Activated T-cell treated with anti-CD3 and anti-CD28 coated beads, Interleukin-2, amount 50 U/mL, for 72 hours (primary cell): ENCODE measurements at places on chromosomes 7 and 10. TPM values are rescaled to one million over a fixed set of nuclear protein-coding genes. Genes with fewer than 3 reads are reported as not detected.

Gene HHEX
- total RNA-seq: 0.67 TPM

Gene PNLIPRP3
- total RNA-seq: not detected

Gene SPDYE2
- total RNA-seq: not detected

Gene FZD8
- 0.35 TPM for total RNA-seq

Gene FKBP9
- total RNA-seq: 0.84 TPM

Gene ELOVL3
- 0.24 TPM for total RNA-seq

Gene SPDYE9
- total RNA-seq: not detected

Gene GPR146
- 2.7 TPM for total RNA-seq

Gene GRID1
- total RNA-seq: not detected

DNA sequence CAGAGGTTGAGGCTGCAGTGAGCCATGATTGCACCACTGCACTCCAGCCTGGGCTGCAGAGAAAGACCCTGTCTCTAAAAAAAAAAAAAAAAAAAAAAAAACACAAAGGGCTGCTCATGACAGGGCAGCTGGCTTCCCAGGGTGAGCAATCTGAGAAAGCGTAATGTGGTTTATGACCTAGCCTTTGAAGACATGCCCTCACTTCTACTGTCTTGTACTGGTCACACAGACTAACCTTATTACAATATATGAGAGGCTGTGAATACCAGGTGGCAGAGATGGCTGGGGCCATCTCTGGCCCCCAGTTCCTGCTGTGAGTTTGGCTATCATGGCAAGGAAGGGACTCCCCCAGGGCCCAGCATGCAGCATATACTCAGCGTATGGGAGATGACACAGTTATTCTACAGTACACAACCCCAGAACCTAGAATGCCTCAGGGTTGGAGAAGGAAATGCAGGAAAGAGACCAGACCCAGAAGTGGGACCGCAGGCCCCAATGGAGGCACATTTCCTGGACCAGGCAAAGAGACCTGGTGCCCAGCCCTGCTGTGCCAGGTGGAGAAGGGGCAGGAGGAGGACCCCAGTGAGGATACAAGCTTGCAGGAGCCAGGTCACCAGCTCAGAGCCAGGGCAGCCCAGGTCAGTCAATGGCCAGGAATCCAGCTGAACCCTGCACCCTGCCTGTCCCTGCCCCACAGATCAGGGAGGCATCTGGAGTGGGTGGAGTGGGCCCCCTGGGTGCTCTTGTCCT lies 26.3 kb downstream of the NPTX2 start:
- no peak for DNase-seq

DNA sequence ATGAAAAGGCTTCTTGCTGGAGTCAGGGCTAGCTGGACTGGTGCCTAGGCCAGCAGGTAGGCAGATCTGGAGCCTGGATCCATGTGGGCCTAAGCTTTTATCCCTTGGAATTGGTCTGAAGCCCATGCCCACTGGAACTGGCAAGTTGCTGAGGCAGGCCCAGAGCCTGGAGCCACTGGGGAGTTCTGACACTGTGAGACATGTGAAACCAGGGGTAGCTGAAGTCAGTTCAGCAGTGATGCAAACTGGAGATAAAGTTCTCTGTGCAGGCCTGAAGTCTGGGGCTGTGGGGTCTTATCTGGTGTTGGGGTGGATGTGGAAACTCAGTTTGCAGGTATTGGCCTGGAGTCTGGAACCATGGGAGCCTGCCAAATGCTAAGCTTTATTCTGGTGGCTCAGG lies 9.7 kb upstream of the THSD7A start:
- DNase-seq: no peak

DNA sequence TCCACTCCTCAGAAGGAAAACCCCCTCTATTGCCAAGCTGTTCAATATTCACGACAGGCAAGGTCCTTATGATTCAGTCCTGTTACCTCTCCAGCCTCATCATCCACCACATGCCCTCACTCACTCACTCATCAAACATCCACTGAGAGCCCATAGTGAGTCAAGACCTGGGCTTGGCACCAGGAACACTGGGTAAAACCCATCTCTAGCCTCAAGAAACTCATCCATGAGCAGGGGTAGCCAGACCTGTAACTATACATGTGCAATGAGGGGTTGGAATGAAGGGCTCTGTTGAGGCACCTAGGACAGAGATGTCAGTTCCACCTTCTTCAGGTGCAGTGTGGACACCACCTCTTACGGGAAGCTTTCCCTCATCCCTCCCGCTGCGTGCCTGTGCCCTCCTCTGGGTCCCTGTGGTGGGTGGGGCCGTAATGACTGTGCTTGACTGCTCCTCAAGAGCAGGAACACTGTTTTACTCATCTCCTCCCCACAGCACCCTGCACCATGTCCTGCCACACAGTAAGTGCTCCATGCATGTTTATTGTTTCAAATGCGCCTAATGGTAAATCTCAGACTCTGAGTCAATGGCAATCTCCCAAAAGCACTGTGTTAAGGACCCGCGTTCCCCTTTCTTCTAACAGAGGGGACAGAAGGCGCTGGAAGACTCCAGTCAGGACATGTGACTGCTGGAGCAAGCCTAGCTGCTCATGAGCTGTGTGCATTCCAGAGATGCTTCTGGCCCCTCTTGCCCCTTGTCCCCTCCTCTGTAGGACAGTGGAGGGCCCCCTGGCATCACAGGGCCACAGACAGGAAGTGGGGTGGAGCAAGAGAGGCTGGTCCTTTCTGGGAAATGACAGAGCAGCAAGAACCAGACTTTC lies 95.4 kb downstream of the HIPK2 start:
- DNase-seq: peak; percentile 82

DNA sequence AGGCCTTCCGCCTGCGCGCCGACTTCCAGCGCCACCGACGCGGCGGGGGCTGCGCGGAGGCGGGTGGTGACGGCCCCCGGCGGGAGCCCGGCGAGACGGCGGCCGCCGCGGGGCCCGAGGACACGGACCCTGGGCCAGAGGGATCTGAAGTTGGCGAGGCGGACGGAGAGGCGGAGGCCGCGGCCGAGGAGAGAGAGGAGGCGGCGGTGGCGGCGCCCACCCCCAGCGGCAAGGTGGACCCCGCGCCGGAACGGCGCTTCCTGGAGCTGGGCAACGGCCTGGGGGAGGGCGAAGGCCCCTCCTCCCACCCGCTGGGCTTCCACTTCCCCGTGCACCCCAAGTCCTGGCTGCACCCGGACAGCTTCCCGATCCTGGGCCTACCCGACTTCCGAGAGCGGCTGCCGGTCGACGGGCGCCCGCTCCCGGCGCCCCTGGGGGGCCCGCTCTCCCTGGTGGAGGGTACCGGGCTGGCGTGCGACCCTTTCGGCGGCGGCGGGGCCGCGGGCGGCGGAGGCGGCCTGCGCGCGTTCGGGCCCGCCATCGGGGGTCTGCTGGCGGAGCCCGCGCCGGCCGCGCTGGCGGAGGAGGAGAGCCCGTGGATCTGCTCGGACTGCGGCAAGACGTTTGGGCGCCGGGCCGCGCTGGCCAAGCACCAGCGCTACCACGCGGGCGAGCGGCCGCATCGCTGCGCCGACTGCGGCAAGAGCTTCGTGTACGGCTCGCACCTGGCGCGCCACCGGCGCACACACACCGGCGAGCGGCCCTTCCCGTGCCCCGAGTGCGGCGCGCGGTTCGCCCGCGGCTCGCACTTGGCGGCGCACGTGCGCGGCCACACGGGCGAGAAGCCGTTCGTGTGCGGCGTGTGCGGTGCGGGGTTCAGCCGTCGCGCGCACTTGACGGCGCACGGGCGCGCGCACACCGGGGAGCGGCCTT lies 16.2 kb downstream of the ZNF316 start:
- DNase-seq: no peak

DNA sequence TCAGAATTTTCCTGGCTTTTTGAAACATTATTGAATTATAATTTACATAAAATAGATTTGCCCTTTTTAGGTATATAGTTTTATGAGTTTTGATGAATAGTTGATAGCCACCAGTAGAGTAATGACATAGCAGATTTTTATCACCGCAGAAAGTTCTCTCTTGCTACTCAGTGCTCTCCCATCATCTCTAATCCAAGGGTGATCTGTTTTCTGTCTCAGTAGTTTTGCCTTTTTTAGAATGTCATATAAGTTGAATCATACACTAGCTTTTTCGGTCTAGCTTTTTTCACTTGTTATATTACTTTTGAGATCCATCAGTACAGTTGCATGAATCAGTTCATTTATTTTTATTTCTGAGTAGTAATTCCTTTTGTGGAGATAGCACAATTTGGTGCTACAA lies 17.9 kb downstream of the RSBN1L start:
- no peak for DNase-seq

GRCh38 chr10:78518224-78518623 lies 484.6 kb downstream of the RPS24 start:
- no peak for DNase-seq

- no peak for DNase-seq
Observed at GRCh38 chr10:22854935-22855421, 72.9 kb upstream of the ARMC3 start.

DNA sequence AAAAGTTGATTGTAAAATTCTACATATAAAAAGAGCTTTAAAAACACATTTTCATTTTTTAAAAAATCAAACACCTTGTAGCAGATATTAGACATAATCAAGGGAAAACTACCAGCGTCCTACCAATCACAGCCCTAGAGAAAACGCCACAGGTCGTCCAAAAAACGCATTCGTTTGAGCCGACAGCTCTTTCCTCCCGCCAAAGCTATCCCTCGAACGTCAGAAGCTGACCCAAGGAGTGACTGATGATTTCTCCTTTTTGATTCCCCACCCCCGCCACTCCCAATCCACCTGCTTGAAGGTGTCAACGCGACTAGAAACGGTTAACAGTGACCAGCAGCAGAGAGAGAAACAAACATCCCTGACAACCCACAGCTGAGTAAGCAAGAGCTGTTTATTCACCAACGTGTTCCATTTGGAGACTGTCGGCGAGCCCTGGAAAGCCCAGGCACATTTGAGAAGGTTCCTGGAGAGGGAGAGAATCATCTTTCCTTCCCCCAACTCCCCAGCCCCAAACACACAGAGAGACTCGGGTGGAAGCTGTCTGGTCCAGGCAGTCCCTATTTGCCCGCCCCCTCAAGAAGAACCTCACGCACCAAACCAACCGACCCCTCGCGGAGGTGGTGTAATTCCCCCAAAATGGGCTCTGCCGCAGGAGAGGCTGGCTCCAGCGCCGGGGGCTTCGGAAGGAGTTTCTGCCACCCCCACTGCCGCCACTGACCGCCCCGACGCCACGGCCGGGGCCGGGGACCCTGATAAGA lies 622 bp downstream of the CPEB3 start:
- DNase-seq: no peak

- DNase-seq: no peak
Observed at GRCh38 chr10:91290607-91291006, 70.1 kb downstream of the PCGF5 start.

GRCh38 chr10:33248638-33249037 lies 85.8 kb downstream of the NRP1 start:
- peak; percentile 42 for DNase-seq

DNA sequence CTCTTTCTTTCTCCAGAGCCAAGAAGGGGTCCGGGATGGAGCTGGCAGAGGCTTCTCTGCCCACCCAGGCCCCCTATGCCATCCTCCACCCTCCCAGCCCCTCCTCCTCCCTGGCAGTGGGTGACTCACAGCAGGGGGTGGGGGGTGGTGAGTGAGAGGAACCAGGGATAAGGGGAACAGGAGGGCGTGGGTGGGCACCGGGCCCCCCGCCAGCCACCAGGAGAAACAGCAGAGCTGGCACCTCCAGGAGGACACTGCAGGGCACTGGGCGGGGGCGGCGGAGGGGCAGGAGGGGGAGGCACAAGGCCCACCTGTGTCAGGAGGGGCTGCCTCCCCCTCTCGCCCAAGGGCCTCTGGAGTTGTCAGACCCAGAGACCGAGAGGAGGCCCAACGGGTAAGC lies 56.0 kb downstream of the CAMK2B start:
- no peak for DNase-seq

DNA sequence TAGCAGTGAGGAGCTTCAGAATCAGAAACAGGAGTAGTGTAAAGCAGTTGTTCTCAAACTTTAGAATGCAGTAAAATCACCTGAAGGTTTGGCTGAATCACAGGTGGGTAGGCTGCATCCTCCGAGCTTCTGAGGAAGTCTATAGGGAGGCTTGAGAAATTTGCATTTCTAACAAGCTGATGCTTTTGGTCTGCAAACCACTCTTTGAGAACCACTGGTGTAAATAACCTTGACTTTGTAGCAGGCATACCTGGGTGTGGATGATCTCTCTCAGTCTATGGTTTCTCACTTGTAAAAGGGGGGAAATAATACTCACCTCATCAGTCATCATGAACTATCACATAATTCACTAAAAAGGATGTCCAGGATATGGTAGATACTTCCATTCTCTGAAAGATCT lies 118.1 kb downstream of the SRI start:
- DNase-seq: peak; percentile 25

DNA sequence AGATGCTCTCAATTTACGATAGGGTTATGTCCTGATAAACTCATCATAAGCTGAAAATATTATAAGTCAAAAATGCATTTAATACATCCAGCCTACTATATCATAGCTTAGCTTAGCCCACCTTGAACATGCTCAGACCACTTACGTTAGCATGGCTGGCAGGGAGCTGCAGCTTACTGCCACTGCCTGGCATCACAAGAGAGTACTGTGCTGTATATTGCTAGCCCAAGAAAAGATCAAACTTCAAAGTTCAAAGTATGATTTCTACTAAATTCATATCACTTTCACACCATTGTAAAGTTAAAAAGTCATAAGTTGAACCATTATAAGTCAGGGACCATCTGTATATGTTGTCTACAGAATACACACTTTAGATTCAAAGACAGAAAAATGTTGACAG lies 91.6 kb downstream of the HYCC1 start:
- no peak for DNase-seq

- DNase-seq: no peak
Observed at GRCh38 chr10:117455346-117455745, 80.1 kb upstream of the PDZD8 start.

DNA sequence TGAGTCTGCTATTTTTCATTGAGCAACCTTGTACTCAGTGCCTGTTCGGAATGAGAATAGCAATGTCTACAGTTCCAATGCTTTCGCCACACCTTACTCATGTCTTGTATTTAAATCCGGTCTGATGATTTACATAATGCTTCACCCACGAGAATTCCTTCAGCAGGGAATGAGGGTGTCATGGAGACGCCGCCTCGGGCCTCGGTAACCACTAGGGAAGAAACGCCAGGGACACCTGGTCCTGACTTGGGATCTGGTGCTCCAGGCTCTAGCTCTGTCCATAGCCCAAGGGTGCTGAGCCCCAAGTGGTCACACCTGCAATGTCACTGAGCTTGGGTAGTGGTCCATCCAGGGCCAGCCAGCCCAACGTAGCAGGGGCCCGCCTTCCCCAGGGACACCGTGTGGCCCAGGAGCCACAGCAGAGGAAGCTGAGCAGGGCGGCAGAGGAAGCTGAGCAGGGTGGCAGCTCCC lies 37.4 kb downstream of the PRKAG2 start:
- no peak for DNase-seq

DNA sequence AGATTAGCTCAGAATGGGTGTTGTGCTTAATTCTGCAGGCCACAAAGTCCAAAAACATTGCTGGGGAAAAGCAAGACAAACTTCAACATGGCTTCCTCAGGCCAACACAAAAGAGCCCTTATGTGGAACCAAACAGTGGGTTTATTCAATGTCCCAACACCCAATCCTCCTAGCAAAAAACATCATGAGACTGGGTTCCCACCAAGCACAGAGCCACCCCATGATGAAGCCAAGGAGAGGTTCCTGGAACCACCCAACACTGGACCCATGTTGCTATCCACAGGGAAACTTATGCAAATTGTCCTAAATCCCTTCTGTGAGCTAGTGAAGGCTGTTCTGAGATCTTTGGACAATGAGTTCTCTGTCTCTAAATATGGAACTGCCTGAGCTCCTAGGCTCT lies 24.0 kb downstream of the SLC25A13 start:
- no peak for DNase-seq
